T-helper 22 cell (primary cell): ENCODE measurements at places on chromosomes 5 and 9.

- DNase-seq, result no peak
These were observed 958 bp upstream of the LCN8 start for GRCh38 chr9:136759001-136759400.

GRCh38 chr9:86670536-86670935 is 276.8 kb downstream of the GAS1 start:
- no peak for DNase-seq

DNA sequence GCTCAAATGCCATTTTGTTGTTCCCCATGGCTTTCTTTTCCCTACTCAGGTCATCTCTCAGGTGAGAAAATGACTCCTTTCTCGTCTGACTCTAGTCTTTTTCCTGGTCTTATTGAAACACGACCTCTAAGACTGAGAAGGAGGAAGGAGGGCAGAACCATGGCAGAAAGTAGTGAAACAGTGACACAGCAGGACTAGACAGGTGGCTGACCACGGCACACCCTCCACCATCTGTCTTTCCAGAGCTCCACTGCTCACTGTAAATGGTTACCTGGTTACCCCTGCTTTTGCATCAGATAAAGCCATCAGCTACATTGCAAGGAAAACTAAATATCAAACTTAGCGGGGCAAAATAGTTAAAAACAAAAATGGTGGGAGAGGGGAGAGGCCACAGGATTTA is 30.9 kb downstream of the NR4A3 start:
- DNase-seq, result no peak

DNA sequence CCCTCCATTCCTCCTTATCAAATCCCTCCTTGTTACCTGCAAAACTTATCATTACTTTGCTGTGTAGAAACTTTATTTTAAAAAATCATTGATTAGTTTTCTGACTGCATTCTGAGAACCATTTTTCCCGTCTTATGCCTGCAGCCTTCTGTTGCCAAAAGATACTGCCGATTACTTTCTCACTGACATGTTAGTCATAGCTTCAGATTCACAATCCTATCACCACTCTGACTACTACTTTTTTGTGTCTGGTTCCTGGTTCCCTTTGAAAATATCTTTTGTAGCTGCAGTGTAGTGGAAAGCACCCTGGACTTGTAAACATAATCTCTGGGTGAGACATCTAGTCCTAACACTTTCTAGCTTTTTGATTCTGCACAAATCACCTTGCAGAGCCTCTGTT is 71.7 kb downstream of the NR2F1 start:
- no peak for DNase-seq

DNA sequence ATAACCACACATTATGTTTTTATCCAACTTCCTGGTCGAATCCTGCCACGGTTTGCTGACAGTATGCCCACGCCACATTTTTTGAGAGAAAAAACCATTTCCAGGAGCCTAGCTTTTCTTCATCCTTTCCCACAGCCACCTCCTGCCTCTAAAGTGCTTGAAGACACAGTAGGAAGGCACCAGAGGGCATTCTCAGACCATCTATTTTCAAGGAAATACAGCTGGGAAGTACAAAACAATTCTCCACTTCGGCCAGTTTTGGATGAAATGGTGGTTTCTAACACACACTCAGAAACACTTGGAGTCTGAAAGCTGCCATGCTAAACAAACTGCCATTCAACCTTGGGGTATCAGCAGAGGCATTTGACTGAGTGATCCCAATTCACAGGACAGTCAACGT is 86.3 kb upstream of the RPS23 start:
- DNase-seq, result no peak

- DNase-seq, result no peak
These were observed 13.9 kb downstream of the NEK6 start for GRCh38 chr9:124271660-124272059.

GRCh38 chr9:81653240-81653639 is 36.1 kb downstream of the TLE1 start:
- DNase-seq, result no peak

- no peak for DNase-seq
These were observed 824 bp downstream of the MXD3 start for GRCh38 chr5:177310757-177311391.

DNA sequence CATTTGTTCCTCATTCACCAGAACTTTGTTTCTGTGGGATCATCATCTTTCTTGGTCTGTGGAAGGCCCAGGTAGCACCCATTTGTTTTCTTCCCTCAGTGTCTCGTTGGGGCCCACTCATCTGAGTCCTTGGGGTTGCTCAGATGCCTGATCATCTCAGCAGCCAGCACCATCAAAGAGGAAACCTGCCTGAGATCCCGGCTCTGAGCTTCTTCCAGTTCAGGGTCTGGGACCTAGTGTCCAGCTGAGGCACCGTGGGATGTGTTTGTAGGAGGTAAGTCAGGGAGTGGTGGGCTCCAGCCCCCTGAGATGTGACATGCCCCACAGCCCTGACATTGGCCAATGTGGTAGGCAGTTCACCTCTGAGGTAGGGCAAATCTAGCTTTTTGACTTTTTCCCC is 9.4 kb upstream of the CD180 start:
- DNase-seq, result no peak

DNA sequence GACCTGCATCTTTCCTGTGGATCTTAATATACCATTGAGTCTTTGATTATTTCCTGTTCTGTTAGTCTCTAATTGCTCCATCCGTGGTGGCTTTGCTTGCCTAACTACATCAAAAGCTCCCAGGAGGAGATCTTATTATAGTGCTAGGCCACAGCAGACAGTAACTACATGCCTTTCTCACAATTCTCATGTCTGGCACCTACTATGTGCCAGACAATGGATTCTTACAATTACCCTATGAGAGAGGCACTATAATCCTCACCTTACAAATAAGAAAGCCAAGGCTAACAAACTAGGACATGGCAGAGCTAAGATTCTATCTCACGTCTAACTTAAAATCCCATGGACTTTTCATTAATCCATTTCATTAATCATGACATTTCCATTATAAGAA is 70.3 kb upstream of the TARS1 start:
- no peak for DNase-seq

DNA sequence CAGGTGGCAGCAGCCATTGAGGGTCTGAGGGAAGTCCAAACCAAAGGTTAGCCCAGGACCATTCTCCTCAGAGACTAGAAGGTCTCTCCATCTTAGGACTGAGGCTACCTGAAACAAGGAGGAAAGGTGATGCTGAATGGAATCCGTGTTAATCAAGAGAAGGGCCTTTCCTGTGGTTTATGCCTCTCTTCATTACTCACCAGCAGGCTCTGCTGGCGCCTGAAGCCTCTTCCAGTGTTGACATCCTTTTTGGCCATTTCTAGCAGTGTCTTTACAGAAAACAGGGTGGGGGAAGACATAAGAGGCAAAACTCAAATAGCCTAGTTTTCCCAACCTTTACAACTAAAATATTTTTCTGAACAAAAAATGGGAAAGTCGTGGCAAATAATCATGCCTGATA is 98.0 kb downstream of the ENC1 start:
- no peak for DNase-seq

GRCh38 chr9:7788772-7789171 is 10.8 kb downstream of the DMAC1 start:
- no peak for DNase-seq

- DNase-seq, result no peak
These were observed 165.2 kb downstream of the ADAMTS12 start for GRCh38 chr5:33726422-33727165.

GRCh38 chr9:120935383-120935857 is 8.8 kb upstream of the TRAF1 start:
- DNase-seq, result no peak

DNA sequence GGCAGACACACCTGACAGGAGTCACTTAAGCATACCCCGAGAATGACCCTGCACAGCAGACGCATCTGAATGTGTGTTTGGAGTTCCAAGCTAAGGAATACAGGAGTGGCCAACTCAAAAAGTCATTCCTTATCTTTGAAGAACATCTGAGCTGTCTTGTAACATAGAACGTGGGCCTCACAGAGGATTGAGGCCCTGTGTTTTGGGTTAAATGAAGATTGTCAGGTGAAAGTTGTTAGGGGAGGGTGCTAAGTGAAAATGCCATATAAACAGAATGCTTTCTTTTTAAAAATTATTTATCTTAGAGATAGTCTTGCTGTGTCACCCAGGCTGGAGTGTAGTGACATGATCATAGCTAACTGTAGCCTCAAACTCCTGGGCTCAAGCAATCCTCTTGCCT is 100.9 kb downstream of the PIK3R1 start:
- no peak for DNase-seq

- DNase-seq, result peak; percentile 13
These were observed 44.3 kb upstream of the BICD2 start for GRCh38 chr9:92808726-92809451.

DNA sequence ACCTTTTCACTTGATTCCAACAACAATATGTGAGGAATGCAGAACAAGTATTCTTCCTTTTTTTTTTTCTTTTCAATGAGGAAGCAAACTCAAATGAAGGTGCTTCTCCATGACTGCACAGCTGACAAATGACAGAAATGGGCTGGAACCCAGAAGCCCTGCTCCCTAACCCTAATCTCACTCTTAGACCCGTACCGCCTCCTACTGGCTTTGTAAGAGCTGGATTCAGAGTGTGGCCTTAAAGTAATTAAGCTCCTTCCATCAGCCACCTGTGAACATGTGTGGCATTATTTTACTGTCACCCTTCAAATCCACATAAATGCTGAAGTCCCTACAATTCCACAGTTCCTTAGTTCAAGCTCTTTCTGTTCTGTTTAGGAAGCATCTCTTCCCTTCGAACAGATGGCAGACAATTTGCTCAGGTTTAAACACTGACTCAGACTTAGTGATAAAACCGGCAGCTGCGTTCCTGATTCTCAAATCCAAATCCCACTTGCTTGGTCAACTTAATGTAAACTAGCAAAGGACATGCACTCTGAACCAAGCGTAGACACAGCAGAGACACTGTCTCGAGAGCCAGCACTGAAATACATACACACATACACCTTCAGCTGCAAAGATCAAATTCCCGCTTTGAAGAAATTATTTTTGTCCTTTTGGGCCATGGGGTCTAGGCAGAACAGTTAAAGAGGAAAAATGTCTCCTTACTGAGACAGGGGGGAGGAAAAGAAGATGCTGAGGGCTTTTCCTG is 316.7 kb upstream of the TLE4 start:
- DNase-seq, result no peak

DNA sequence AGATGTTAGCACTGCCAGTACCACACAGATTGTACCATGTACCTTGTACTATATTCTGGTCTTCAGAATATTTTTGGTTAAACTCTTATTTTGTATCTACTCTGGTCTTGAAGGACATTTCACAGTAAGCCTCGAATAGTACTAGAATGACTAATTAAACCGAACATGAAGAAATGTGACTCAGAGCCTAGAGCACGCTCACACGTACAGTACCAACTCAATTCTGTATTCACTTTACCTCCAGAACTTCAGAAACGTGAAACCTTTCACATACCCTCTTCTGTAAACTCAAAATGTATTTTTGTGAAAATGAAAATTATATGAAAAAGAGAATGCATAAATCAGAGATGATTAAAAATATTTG is 112.8 kb downstream of the MVB12B start:
- DNase-seq, result no peak

DNA sequence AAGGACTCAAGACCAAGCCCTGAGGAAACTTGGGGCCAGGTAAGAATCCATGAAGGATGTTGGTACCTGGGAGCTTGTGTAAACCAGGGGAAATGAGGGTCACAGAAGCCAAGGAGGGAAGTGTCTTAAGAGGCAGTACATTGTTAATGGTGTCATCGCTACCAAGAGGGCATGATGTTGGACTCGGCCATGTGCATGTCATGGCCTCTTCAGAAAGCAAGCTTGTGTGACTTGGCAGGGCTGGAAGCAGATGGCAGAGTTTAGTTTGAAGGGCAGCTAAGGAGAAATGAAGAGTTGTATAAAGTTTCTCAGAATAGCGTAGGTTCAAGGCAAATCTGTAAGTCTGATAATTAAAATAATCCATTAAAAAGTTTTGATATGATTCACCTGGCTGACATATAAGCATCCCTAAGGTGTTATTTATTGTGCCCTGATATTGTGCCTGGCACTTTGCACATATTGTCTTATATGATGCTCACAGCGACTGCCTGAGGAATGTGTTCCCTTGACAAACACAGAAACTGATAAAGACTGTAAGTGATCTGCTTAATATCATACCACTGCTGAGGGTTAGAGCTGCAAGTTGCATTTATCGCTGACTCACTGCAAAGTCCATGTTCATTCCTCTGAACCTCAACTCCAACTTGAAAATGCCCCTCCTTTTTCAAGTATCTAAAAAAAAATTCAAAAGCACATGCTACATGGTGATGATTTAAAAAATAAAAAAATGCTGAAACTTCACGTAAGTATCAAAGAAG is 81.3 kb upstream of the PTPN3 start:
- DNase-seq, result no peak

DNA sequence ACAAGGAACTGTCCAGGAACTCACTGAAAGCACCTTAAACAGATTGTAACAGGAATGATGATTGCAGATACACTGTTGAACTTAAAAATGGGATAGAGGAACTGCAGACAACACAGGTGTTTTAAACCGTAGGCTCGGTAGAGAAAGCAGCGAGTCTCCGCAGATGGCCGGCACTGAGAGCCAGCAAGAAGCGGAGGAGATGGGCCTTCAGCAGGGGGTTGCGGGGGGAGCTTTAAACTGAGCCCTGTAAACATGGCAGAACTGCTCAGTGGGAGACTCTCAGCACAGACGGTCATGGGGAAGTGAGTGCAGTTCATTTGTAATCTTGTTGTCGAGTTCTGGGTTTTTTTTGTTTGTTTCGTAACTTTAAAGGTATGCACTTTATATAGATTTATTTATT is 155.1 kb upstream of the OTULINL start:
- no peak for DNase-seq

- no peak for DNase-seq
These were observed 69.4 kb upstream of the LHFPL2 start for GRCh38 chr5:78717674-78718584.

- no peak for DNase-seq
These were observed 74.1 kb upstream of the PTPRD start for GRCh38 chr9:10686943-10687342.

DNA sequence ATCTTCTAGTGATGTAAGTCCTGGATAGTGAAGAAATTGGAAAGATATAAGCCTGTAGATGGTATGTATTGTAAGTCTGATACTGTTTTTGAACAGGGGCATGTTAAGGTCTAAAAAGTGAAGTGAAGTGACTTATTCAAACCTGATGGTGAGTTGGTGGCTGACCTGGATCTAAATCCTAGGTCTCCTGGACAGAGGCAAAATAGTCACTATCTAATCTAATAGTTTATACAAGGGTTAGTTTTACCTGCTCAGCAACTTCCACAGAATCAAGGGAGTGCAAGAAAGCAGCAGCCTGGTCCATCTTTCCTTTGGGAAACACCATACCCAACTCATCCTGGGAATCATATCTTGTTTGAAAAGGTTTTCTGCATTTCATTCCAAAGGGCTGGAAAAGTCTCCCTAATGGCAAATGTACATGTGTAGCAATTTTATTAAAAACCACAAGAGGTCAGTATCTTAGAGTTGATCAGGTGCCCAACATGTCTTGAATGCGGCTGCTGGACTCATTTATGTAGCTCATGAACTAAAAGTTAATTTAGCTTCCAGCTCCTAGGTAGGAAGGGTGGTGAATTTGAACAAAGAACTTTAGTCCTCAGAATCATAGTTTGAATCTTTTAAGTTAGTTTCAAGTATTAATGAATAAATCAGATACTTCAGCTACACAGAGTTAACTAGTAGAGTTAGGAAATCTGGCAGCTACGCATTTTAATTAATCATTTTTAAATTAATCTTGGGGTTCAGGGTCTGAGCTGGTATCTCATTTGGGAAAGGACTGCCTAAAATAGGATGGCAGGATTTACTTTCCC is 26.0 kb downstream of the SKP2 start:
- DNase-seq, result no peak
